IPS DF 6.9 (cell line): ENCODE measurements at places on chromosomes 2 and 18.

- no peaks in the 10 kb centered on the region for H3K4me1 ChIP-seq
- no peak overlapping the region for H3K4me3 ChIP-seq
- H3K27me3 ChIP-seq = no peaks in the 10 kb centered on the region
- peaks cover 16% of the 10 kb centered on the region; the same call in 1 of the 2 replicates for H3K36me3 ChIP-seq
- H3K27ac ChIP-seq = no peak overlapping the region
- DNase-seq = no peak
Measured at GRCh38 chr2:128180031-128180430, 89.0 kb downstream of the UGGT1 start.

- DNase-seq = no peak
- peaks cover 9% of the 10 kb centered on the region; the same call in 1 of the 2 replicates for H3K36me3 ChIP-seq
- H3K4me3 ChIP-seq = no peak overlapping the region
Measured at GRCh38 chr2:25227576-25227975, 59.2 kb upstream of the POMC start.

- no peak overlapping the region for H3K4me3 ChIP-seq
- H3K27me3 ChIP-seq = no peaks in the 10 kb centered on the region
- H3K27ac ChIP-seq = no peak overlapping the region
- H3K4me1 ChIP-seq = 0 out of 2 replicates have a peak, but pooled peaks cover 1% of the 10 kb centered on the region
- DNase-seq = no peak
Measured at GRCh38 chr2:64840426-64840881, 148.7 kb upstream of the SLC1A4 start.

- no peak overlapping the region for H3K27ac ChIP-seq
- H3K4me3 ChIP-seq = no peak overlapping the region
- no peaks in the 10 kb centered on the region for H3K36me3 ChIP-seq
- H3K4me1 ChIP-seq = peaks cover 3% of the 10 kb centered on the region; the same call in 1 of the 2 replicates
Measured at GRCh38 chr2:149720615-149721014, 133.0 kb upstream of the MMADHC start.

DNA sequence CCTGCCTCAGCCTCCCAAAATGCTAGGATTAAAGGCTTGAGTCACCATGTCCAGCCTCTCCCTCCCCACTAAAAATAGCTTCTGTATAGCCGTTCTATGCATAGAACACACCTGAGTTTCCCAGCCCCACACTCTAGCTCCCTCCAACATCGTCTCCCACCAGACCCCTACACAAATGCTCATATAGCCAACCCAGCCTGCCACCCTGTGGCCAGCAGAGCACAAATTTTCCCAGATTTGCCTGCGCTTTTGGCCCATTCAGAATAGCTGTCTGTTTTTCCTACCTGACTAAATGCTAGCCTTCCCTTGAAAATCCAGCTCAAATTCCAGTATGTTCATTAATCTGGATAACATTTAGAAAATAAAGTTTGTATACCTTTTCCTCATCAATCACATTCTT is 22.8 kb downstream of the TRABD2A start:
- H3K27me3 ChIP-seq = peaks cover 12% of the 10 kb centered on the region; the same call in 1 of the 2 replicates
- DNase-seq = no peak
- peaks cover 5% of the 10 kb centered on the region for H3K4me1 ChIP-seq
- H3K4me3 ChIP-seq = no peak overlapping the region
- no peaks in the 10 kb centered on the region for H3K36me3 ChIP-seq
- H3K27ac ChIP-seq = no peak overlapping the region

GRCh38 chr2:109209412-109209811 is 80.4 kb downstream of the SH3RF3 start:
- no peak overlapping the region for H3K27ac ChIP-seq
- no peaks in the 10 kb centered on the region for H3K4me1 ChIP-seq
- H3K4me3 ChIP-seq = no peak overlapping the region
- H3K36me3 ChIP-seq = no peaks in the 10 kb centered on the region
- DNase-seq = no peak
- H3K27me3 ChIP-seq = no peaks in the 10 kb centered on the region

GRCh38 chr2:99238599-99238998 is 16.9 kb downstream of the LYG2 start:
- H3K27ac ChIP-seq = no peak overlapping the region
- DNase-seq = no peak
- no peaks in the 10 kb centered on the region for H3K36me3 ChIP-seq
- no peak overlapping the region for H3K4me3 ChIP-seq

GRCh38 chr2:208407667-208408066 is 1.1 kb downstream of the PTH2R start:
- no peak overlapping the region for H3K4me3 ChIP-seq
- no peaks in the 10 kb centered on the region for H3K36me3 ChIP-seq
- H3K4me1 ChIP-seq = no peaks in the 10 kb centered on the region
- no peak overlapping the region for H3K27ac ChIP-seq

- no peak overlapping the region for H3K27ac ChIP-seq
- no peaks in the 10 kb centered on the region for H3K36me3 ChIP-seq
- no peak overlapping the region for H3K4me3 ChIP-seq
- DNase-seq = no peak
- H3K27me3 ChIP-seq = no peaks in the 10 kb centered on the region
- H3K4me1 ChIP-seq = peaks cover 2% of the 10 kb centered on the region; the same call in 1 of the 2 replicates
Measured at GRCh38 chr18:9629709-9630108, 15.3 kb upstream of the PPP4R1 start.

- H3K4me3 ChIP-seq = no peak overlapping the region
- H3K36me3 ChIP-seq = no peaks in the 10 kb centered on the region
- H3K27ac ChIP-seq = no peak overlapping the region
- H3K4me1 ChIP-seq = no peaks in the 10 kb centered on the region
- no peak for DNase-seq
Measured at GRCh38 chr2:112927745-112928144, 16.8 kb downstream of the IL37 start.

GRCh38 chr18:50093366-50094064 is 101.4 kb downstream of the MYO5B start:
- peaks cover 5% of the 10 kb centered on the region; the same call in 1 of the 2 replicates for H3K4me1 ChIP-seq
- H3K4me3 ChIP-seq = no peak overlapping the region
- H3K27ac ChIP-seq = no peak overlapping the region
- no peaks in the 10 kb centered on the region for H3K36me3 ChIP-seq
- DNase-seq = no peak

GRCh38 chr2:171522052-171522787 is at the start of gene CYBRD1:
Gene CYBRD1 (plus strand): TSS chr2:171522474. CDS start chr2:171522546, 72 bp downstream.
- no peak for DNase-seq
- H3K4me1 ChIP-seq = peaks cover 4% of the 10 kb centered on the region; the same call in 1 of the 2 replicates

- DNase-seq = no peak
- H3K27me3 ChIP-seq = peaks cover 31% of the 10 kb centered on the region
- no peak overlapping the region for H3K4me3 ChIP-seq
- no peaks in the 10 kb centered on the region for H3K36me3 ChIP-seq
- H3K27ac ChIP-seq = no peak overlapping the region
Measured at GRCh38 chr2:120350801-120351320, 4.9 kb downstream of the INHBB start.

- no peaks in the 10 kb centered on the region for H3K27me3 ChIP-seq
- no peak overlapping the region for H3K4me3 ChIP-seq
- no peaks in the 10 kb centered on the region for H3K4me1 ChIP-seq
- no peak overlapping the region for H3K27ac ChIP-seq
Measured at GRCh38 chr18:50356036-50356945, 18.6 kb upstream of the SKA1 start.

- peaks cover 5% of the 10 kb centered on the region for H3K4me1 ChIP-seq
- no peak overlapping the region for H3K4me3 ChIP-seq
- H3K27ac ChIP-seq = no peak overlapping the region
- no peak for DNase-seq
- peaks cover 2% of the 10 kb centered on the region; the same call in 1 of the 2 replicates for H3K27me3 ChIP-seq
- no peaks in the 10 kb centered on the region; the same call in 1 of the 2 replicates for H3K36me3 ChIP-seq
Measured at GRCh38 chr2:72934683-72935610, 17.6 kb downstream of the EMX1 start.

- no peak for DNase-seq
- H3K36me3 ChIP-seq = no peaks in the 10 kb centered on the region
Measured at GRCh38 chr2:46963941-46964673, 48.5 kb upstream of the MCFD2 start.

GRCh38 chr2:169761970-169762292 is 28.3 kb downstream of the KLHL23 start:
- DNase-seq = no peak
- H3K27ac ChIP-seq = no peak overlapping the region
- H3K27me3 ChIP-seq = no peaks in the 10 kb centered on the region

- no peaks in the 10 kb centered on the region for H3K4me1 ChIP-seq
- no peaks in the 10 kb centered on the region for H3K27me3 ChIP-seq
- DNase-seq = no peak
- H3K4me3 ChIP-seq = no peak overlapping the region
- no peak overlapping the region for H3K27ac ChIP-seq
- no peaks in the 10 kb centered on the region for H3K36me3 ChIP-seq
Measured at GRCh38 chr2:211503856-211504255, 947.5 kb downstream of the CPS1 start.

DNA sequence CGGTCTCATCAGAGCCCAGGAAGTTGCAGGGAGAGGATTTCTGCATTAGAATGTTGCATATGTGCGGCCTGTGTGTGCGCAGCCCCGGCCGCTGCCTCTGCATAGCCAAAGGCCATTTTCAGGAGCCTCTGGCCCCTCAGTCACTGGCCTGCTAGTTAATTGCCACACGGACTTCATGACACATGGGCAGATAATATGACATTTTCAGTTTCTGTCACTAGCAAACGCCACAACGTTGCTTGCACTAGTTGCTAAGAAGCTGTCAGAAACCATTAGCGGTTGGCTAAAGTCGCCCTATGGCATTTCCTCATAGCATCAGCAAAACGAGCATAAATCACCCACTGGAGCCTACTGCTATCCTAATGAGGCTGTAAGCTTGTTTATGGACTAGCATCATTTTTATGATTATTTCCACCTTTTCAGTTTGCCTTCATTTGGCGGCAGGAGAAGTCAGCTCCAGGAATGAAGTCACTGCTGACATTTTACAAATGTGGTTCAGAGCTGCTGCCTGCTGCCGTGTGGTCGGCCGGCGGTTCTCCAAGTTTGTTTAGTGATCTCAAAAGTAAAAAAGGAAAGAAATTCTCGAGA is 73.7 kb downstream of the MEIS1 start:
- H3K4me1 ChIP-seq = peaks cover 9% of the 10 kb centered on the region; the same call in 1 of the 2 replicates
- no peaks in the 10 kb centered on the region for H3K27me3 ChIP-seq
- H3K27ac ChIP-seq = no peak overlapping the region
- no peaks in the 10 kb centered on the region for H3K36me3 ChIP-seq
- no peak for DNase-seq
- H3K4me3 ChIP-seq = no peak overlapping the region

- H3K36me3 ChIP-seq = peaks cover 4% of the 10 kb centered on the region; the same call in 1 of the 2 replicates
- H3K27ac ChIP-seq = no peak within 1 kb of the TSS
- H3K4me3 ChIP-seq = peak within 1 kb of the TSS; percentile 58
- peaks cover 4% of the 10 kb centered on the region; the same call in 1 of the 2 replicates for H3K4me1 ChIP-seq
- H3K27me3 ChIP-seq = no peaks in the 10 kb centered on the region
- no peak for DNase-seq
Measured at GRCh38 chr2:42568401-42569115, at the start of gene MTA3. Gene MTA3 (plus strand): TSS chr2:42568632. CDS start chr2:42568746, 114 bp downstream.

DNA sequence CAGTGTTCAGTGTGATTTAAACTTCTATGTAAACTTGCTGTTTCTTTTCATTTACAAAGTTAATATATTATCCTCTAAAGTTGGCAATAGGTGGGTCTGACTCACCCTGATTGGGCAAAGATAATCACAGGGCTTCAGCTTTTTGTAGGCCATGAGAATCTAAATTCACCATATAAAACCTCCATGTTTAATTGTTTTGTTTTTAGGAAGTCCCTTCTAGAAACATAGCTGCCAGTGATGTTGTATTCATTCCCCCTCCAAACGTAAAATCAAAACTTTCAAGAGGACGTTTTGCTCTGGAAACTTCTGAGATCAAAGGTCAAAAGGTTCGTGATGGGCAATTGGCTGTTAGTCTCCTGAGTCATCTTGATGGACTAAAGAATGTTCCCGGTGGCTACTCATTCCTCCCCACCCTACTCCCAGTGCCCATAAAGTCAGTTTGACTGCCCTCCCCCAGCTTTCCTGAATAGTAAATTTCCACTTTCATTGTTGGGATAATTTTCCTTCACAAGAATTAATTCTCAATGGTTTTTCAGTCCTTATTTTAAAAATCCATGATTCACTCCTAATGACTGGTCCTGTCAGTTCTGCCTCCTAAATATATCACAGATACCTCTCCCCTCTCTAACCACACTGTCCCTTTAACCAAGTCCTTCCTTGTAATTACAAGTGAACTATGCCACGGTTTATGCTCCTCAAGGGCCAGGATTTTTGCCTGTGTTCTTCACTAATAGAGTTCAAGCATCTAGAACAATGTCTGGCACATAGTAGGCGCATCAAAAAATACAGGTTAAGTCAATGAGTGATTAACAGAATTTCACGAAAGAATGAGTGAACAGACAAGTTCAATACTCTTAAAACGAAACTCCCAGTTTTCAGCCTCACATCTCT is 164.4 kb upstream of the VRK2 start:
- no peak overlapping the region for H3K4me3 ChIP-seq
- no peak for DNase-seq
- no peak overlapping the region for H3K27ac ChIP-seq

DNA sequence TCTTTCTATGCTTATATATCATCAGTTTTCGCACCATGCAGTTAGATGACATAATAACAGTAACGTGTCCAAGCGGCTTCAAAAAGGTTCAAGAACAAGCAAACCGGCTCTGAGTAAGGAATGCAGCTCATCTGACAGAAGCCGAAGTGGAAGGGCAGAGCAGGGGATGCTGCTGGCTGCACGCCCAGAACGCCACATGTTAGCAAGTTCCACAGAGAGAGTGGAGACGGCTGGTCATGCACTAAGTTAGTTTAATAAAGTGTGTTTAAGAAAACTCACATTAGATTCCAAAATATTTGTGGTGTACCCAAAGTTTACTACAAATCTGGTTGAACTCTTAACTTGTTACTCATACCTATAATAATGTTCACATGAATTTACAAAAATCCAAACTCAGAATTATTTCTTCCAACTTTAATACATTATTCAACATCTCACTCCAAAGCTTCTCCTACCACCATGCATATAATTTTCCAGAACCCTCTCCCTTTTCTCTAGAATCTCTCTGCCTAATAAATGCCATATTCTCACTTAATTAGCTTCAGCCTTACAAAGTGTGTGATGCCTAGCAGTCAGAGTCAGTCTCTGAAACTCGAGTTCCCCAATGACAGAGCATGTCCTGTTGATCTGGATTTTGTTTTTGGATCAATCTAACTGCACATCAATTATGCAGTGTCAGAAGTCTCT is 170.0 kb downstream of the DNAH7 start:
- no peak overlapping the region for H3K4me3 ChIP-seq
- no peak overlapping the region for H3K27ac ChIP-seq
- H3K36me3 ChIP-seq = no peaks in the 10 kb centered on the region
- no peak for DNase-seq
- no peaks in the 10 kb centered on the region for H3K27me3 ChIP-seq

DNA sequence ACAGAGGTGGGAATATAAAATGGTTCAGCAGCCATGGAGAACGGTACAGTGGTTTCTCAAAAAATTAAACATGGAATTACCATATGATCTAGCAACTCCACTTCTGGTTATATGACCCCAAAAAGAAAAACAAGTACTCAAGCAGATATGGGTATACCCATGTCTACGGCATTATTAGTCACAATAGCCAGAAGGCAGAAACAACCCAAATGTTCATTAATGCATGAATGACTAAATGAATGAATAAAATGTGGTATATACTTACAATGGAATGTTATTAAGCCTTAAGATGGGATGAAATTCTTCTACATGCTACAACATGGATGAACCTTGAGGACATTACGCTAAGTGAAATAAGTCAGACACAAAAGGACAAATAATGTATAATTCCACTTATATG is 266.8 kb upstream of the FBXO11 start:
- DNase-seq = no peak
- H3K4me1 ChIP-seq = peaks cover 1% of the 10 kb centered on the region; the same call in 1 of the 2 replicates
- no peaks in the 10 kb centered on the region for H3K36me3 ChIP-seq
- no peak overlapping the region for H3K4me3 ChIP-seq

- no peaks in the 10 kb centered on the region for H3K36me3 ChIP-seq
- no peak overlapping the region for H3K4me3 ChIP-seq
- no peak for DNase-seq
- H3K4me1 ChIP-seq = peaks cover 2% of the 10 kb centered on the region
Measured at GRCh38 chr2:47118581-47118980, 36.5 kb downstream of the STPG4 start.
